ENCODE measurements at places on chromosomes 2 and 18.

DNA sequence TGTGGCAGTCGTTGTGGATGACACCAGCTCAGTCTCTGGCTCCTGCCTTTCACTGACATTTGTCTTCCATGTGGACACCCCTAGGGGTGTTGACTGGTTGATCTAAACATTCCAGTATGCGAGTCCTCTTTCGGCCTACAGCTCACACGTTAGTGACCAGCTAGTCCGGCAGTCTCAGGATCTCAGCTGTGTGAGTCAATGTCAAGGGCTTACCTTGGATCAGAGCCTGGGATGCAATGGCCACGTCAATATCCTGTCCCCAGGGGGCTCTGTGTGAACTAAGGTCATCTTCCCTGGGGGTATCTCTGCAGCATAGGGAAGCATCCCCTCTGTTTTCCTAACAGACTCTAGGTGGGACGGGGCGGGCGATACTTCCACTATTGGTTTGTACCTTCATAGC, 35.1 kb upstream of the YWHAQ start:
- DNase-seq: no peak

DNA sequence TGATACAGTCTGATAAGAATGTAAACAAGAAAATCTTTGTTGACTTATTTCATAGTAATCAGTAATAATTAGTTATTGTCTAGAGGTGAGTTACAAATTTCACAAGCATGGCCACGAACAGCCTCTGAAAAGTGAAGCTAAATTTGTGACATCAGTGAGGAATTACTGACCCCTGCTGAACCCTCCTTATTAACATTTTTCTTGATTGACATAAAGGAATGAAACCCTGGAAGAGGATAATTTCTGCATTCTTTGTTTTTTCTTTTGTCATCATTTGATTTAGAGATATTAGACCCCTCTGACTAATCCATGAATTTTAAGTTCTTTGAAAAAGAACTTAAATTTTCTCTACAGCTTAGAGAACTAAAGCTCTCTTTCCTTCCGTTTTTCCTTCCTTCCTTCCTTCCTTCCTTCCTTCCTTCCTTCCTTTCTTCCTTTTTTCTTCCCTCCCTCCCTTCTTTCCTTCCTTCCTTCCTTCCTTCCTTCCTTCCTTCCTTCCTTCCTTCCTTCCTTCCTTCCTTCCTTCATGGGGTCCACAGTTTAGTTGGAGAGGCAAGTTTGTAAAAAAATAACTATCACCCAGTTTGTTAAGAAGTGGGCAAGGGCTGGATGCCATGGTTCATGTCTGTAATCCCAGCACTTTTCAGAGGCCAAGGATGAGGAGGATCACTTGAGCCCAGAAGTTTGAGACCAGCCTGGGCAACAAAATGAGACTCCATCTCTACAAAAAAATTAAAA, 387.0 kb downstream of the MTX2 start:
- DNase-seq: no peak

- no peak for DNase-seq
These were observed 181.7 kb upstream of the SH3BP4 start for GRCh38 chr2:234770031-234770506.

DNA sequence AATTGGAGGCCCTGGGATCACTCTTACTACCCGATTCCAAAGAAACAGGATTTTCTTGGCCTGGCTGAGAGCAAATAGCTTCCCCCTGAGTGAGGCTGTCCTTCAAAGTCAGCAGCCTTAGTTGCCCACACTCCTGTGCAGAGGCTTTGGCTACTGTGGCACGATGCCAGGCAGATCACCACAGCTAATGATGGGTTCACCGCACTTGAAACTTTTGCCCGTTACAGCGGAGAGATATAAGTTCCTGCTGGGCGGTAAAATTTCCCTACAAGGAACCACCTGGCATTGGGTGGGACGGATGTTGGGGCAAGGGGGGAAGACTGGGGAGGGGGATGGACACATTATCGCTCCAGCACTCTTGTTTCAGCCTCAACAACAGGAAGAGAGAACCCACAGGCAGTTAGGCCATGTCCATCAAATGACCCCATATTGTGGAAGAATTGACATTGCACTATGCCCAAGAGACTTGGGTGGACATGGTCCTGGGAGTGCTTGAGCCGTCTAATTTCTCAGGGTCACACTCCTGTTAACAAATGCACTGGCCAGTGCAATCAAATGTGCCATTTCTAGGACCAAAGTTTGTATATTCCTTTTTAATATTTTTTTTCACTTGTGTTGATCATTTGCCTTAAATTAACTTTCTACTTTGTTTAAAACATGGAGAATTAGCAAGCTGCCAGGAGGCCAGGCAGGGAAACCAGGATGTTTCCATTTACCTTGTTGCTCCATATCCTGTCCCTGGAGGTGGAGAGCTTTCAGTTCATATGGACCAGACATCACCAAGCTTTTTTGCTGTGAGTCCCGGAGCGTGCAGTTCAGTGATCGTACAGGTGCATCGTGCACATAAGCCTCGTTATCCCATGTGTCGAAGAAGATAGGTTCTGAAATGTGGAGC, 4.4 kb downstream of the IL1B start:
- no peak for DNase-seq

DNA sequence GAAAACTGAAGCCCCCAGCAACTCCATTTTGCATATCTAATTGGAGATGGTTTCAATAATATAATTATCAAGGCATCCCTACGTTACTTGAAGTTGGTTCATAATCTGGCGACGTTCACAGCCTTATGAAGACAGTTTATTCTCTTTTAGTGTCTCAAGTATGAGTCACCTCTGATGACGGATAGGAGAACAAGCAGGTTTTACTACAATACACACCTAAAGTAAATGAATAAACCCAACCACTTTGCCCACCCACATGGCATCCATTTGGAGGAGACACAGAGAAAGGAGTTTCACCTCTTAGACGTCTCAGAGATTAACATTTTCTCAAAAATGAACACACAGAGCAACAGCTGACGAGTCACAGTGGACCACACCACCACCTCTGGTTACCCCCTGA, 40.8 kb downstream of the BCL11A start:
- no peak for DNase-seq

DNA sequence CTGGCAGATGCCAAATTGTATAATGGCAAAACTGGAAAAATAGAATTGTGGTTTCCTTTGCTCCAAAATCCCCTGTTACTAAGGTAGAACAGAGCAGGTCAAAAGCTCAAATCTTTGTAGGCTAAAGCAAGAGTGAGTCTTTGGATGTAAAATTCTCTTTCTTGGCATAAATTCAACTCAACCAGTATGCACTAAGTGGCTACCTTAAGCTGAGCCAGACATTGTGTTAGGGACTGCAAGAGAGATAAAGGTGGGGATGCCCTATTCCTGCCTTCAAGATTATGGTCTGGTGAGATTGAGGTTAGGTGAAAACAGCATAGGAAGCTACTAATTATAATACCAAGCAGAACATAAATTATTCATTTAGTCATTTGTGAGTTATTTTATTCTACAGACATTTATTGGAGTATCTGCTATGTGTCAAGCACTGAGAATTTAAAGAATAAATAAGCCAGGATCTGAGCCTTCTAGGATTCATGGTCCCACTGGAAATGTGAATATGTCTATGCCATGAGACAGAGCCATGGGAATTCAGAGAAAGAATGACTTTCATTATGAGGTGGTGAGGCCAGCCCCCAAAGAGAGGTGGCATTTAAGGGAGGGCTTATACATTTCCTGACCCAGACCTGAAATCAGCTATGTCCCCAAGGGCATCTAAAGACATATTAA, 198.0 kb upstream of the NCKAP5 start:
- DNase-seq: no peak

DNA sequence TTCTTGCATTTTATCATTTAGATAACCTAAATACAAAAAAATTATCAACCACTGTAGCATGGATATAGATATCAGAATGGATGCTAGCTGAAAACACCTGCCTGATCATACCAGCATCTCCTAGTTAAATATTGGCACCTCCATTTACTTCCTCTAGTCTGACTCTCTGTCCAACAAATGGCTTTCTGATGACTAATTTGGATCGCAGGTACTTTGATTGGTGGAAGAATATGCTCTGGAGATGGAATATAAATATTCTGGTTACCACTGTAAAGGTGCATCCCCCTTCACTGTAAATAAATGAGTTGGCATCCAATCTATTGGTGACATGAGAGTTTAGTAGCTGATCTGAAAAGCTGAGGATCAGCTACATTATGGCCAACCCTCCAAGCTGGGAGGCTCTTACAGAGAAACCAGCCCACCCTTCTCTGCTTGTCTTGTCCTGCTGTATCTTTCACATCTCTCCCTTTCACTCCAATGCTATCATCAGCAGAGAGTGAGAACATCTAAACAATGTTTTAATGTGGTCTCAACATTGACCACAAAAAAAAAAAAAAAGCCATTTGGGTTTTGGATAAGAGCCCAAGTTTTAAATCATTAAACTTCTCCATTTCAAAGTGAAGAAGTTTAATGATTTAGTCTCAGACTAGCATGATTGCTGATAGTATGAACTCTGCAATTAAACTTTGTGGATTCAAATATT, 90.5 kb downstream of the PMAIP1 start:
- DNase-seq: no peak

DNA sequence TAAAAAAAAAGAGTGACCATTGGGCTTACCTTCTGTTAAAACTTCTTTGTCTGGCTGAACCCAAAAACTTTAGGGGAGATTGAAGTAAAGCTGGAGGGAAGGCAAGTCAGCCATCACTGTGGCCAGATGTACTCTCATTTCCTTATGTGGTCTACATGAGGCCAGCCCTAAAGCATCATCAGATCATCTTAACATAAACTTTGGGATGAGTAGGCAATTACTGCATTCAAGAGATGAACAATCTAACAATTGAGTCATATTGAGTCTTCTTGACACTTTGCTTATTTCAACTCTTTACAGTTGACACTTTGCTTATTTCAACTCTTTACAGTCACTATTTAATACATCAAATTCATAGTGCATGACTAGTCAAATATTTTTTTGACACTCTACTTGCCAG, 155.6 kb downstream of the QPCT start:
- DNase-seq: no peak

Data from activated CD4-positive, alpha-beta T cell treated with anti-CD3 and anti-CD28 coated beads, Interleukin-2, amount 50 U/mL, for 1 hour (primary cell).